Common myeloid progenitor, CD34-positive (primary cell): ENCODE measurements at places on chromosomes 2 and 18.

DNA sequence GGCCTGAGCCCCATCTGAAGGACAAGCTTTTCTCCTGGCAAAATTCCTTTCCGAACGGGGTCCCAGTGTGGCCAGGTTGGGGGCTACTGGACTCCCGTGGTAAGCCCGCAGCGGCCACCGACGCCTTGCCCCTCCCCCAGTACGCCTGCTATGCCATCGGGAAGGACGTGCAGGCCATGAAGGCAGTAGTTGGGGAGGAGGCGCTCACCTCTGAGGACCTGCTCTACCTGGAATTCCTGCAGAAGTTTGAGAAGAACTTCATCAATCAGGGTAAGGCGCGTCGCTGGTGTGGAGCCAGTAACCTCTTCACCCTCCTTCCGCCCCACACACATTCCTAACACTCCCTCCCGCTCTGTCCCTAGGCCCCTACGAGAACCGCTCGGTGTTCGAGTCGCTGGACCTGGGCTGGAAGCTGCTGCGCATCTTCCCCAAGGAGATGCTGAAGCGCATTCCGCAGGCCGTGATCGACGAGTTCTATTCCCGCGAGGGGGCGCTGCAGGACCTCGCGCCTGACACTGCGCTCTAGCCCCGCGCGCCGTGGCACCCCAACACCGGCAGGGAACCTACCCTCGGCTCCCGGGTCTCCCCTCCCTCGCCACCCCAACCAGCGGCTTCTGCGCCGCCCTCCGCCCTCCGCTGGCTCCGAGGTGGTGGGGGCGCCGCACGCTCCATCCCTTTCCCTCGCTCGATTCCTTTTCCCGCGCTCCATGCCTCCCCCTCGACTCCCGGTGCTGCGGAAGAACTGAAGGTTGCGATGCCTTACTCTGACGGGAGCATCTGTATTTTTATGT, 13.6 kb upstream of the ANKRD53 start:
- DNase-seq, result peak; percentile 83

DNA sequence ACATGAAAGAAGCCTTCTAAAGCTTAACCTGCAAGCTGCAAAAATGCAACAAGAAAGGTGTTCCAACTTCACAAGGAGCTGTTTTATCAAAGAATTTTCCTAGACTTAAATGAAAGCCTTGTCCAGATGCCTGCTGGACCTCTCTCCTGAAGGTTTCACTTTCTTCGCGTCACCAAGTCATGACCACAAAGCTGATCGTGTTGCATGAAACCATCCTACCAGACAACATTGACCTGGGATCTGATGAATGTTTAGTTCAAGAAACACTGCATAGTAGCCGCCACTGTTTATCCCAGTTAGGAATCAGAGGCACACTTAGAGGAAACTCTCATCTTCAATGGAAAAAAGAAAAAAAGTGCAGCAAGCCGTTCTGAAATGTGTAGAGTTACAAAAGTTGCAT, 26.9 kb downstream of the PAX3 start:
- DNase-seq, result no peak

DNA sequence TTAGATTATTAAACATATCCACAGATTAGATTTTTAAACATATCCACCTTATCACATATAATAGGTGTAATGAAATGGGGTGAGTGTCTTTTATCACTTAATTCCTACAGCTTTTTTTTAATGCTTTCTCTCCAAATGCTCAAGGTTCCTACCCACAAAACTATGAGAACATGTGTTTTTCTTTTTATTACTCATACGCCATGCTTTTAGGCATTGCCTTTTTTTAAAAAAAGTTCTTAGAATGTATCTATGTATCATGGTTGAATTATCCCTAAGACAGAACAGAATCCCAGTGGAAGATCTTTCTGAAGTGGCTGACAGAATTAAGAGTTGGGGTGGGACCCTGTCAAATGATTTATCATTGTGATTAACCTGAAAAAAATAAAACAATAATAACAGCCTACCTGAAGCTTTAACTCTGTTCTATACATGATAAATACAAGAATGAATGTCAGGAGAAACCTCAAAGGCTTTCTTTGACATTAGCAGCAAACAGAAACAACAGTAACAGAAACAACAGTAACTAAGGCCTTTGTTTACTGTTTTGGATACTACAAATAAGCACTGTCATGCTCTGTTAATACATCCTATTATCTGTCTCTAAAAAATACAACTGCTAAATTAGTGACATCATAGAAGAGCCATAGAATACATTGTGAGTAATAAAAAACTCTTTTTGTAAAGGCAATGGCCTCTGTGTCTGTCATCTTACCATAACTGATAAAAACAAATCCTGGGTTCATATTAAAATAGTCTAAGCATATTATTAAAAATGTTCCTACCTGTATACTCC, 4.1 kb upstream of the ZNF397 start:
- peak; percentile 28 for DNase-seq

DNA sequence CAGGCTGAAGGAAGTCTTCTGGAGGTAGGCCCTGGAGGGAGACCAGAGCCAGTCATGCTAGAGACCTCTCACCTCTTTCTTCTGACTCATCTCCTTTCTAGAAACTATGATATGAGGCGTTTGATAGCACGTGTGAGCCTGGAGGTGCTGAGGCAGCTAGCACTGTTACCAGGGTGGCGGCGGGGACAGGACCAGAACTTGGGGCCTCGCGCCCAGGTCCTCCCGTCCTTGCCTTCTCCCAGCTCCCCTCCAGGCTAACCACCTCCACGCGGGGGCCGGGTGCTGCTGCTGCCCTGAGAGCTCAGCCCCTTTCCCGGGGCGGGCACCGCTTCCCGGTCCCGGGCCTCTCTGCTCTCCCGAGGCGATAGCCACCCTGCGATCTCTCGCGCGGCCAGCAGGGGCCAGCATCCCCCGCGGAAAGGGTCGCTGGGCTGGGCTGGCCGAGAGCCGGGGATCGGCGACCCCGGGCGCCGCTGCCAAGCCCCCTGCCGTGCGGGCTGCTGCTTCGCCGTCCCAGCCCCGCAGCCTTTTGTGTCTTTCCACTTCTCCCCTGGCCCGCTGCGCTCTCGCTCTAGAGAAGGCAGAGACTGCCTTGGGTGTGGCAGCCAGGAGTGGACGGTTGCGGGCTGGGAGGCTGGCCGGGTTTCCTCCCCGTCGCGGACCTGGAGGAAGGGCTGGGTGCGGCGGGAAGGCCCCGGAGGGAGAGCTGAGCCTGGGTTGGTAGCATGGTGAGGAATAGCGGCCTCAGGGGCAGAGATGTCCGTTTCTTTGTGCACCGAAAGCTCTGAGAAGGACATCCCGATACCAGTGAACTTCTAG, 49.1 kb downstream of the TMEM17 start:
- peak; percentile 50 for DNase-seq

GRCh38 chr18:13266218-13267100, 47.9 kb downstream of the LDLRAD4 start:
- DNase-seq, result no peak

GRCh38 chr2:21428754-21429153, 305.0 kb downstream of the TDRD15 start:
- DNase-seq, result no peak

GRCh38 chr2:133568172-133568571, at the start of gene NCKAP5:
TSS of gene NCKAP5 (minus strand) at chr2:133568463. CDS start at chr2:133517526, 50,937 bp downstream.
- no peak for DNase-seq

DNA sequence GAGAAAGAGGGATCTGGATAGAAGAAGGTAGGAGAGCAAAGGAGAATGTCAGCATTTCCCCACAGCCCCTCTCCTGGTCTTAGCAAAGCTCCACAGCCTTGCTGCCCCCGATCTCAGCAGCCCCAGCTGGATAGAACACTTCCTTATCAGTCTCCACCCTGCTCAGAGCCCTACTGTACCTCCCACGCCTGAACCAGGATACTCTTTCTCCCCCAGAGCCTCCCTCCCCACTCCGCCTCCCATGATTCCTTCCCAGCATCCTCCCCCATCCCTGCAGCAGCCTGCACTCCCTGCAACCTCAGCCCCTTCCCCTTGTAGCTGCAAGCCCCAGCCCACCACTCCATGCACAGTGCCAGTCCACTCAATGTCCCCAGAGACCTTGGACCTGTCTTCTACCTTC, 25.8 kb downstream of the PLB1 start:
- DNase-seq, result no peak

GRCh38 chr2:98806236-98806697, 75.3 kb upstream of the MGAT4A start:
- DNase-seq, result no peak

DNA sequence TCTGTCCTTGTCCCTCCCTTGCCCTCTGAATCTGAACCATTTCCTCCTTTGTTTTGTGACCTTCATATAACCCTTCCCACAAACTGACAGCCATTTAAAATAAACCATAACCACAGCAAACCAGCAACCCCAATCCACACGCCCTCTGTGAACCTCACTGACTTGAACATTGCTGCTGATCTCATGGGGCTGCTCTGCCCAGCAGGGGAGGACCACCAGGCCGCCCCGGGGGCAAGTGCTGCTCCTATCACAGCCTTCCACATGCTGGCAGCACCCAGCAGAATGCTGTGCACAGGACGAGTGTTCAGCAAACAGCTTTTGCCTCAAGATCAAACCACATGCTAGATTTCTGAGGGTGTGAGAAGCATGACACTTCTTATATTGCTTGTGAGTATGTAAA, 73.9 kb upstream of the UXS1 start:
- DNase-seq, result no peak

DNA sequence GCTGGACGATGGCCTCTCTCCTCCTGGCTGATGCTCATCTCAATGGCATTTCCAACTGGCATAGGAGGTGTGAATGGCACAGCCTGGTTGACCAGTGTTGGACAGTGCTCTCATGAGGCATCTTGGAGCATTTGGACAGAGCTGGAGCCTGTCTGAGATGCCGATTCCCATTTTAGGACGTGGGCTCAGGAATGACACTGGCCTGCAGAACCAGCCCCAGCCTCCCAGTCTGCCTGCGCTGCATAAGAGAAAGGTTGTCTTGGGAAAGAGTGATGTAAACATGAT, 118.2 kb upstream of the COPS8 start:
- DNase-seq, result no peak

- no peak for DNase-seq
Observed at GRCh38 chr2:199955007-199955338, 318 bp downstream of the TYW5 start.

- no peak for DNase-seq
Observed at GRCh38 chr2:231110551-231110950, 14.3 kb downstream of the HTR2B start.

- no peak for DNase-seq
Observed at GRCh38 chr2:8694737-8695136, 12.9 kb downstream of the ID2 start.

DNA sequence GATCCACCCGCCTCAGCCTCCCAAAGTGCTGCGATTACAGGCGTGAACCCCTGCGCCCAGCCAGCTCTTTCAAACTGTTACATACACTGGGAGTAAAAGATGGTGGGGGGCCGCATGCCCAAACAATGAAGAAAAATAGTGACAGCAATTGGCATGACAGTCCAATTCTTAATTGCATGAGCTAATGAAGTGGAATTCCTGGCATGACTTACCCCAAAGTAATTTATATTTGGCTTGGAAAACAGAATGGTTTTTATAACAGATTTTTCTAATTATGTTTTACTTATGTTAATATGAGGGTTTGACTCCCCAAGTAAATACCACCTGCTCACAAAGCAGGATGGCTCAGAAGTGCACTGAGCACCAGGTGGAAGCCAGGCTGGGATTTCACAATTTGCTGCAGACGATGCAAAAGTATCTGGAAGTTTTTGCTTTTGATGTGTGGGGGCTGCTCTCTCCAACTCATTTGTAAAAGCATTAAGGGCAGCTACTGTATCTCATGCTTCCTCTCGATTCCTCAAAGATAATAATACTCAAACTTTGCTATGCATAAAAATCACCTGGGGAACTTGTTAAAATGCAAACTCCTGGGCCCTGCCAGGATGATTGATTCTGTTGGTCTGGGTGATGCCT, 24.0 kb upstream of the ATG16L1 start:
- no peak for DNase-seq

DNA sequence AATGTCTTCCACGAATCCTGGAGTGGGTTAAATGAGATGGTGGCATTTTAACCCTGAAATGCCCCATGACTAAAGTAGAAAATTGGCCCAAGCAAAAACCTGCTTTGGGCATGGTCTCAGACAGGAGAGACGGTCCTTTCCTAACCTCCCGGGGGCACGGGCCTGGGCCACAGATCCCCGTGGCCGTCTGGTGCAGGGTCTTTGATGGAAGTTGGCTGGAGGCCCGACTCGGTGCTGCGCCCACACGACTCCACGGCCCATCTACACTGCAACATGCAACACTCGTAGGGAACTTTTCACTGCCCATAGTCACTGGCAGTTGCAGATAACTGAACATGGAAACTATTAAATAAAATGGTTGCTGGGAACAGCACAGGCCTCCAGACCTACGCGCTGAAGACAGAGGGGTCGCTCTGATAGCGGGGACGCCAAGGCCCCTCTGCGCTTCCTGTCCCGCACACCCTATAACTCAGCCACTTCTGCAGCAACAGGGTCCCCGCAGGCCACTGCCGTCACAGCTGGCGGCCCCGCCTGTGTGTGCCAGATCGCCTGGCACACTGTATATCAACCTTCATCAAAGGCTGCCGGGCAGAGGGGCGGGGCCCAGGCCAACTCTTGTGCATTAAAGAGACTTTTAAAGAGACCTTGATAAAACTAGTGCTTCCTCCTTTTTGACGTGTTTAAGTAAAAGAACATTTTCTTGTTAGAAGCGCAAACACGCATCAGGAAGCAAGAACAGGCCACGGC, 214.1 kb downstream of the TWIST2 start:
- DNase-seq, result peak; percentile 58

DNA sequence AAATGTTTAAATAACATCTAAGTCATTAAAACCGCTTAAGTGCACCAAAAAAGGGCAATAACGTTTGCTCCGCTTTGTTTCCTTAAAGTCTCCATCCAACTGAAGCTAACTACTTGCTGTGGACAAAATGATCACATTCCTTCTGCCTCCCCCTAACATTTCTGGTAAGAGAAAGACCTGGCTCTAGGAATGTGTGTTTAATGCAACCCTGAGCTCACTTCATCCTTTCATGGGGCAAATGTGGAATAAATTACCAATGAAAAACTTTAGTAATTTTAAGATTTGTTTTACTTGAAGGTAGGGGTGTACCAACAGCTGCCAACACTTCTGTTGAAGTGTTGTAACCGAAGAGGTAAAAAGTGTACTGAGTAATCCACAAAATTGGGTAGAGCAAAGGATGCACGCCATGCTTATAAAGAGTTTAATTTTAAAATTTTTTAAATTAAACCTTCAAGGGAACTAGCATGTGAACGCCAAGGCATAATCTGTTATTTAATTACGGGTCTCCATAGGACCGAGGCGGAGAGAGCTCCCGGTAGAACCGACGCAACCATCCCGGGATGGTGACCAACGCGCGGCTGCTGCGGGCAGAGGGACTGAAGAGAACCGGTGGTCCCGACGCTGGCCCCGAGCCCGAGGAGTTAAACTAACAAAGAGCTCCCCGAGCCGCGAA, 1.1 kb downstream of the HNRNPLL start:
- no peak for DNase-seq

- no peak for DNase-seq
Observed at GRCh38 chr2:42792583-42793333, at the start of gene HAAO. TSS of gene HAAO (minus strand) at chr2:42792583. CDS start at chr2:42792536, 47 bp downstream.
